Caudate nucleus (tissue), 63 donors: ENCODE measurements at places on chromosomes 7 and 10.

DNA sequence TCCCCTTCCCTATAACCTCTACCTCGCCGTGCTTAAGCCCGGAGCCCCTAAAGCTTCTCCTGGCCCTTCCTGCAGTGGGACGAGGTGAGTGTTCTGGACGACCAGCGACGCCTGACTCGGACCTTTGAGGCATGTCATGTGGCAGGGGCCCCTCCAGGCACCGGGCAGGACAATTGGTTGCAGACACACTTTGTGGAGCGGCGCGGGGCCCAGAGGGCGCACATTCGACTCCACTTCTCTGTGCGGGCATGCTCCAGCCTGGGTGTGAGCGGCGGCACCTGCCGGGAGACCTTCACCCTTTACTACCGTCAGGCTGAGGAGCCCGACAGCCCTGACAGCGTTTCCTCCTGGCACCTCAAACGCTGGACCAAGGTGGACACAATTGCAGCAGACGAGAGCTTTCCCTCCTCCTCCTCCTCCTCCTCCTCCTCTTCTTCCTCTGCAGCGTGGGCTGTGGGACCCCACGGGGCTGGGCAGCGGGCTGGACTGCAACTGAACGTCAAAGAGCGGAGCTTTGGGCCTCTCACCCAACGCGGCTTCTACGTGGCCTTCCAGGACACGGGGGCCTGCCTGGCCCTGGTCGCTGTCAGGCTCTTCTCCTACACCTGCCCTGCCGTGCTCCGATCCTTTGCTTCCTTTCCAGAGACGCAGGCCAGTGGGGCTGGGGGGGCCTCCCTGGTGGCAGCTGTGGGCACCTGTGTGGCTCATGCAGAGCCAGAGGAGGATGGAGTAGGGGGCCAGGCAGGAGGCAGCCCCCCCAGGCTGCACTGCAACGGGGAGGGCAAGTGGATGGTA is 9.2 kb downstream of the EPHB6 start:
- no peak for DNase-seq

DNA sequence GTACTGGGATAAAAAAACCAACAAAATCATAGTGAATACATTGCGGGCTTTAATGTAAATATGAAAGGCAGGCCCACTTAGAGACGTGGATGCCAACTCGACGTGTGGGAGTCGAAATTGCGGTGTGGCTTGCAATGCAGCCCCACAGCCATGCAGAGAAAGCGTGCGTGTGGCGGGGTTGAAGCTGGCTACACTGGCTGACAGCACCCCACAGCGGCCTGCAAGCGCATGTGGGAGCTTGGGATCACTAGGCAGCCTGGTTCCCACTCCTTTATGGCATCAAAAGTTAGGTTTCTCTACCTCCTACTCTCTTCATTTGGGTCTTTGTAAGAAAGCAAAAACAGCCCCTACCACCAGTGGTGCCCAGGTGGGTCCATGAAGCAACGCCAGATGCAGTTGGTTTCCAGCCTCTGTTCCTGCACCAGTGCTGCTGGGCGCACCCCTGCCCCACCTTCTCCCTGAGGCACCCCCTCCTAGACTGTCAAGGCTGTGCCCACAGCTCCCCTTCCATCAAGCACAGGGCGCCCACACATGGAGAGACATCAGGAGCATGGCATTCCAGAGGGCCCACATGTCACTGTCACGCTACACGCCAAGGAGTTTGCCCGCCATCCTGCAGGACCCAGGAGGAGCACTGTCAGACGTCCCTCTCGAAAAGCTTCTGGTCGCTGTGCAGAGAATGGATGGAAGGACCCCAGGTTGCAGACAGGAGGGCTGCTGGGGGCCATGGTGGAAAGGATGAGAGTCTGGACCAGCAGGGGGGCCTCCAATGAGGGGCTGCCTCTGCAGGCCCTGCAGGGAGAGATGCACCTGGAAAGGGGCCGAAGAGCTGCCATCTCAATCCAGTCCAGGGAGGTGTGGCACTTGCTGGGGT is 142.9 kb downstream of the PAXIP1 start:
- DNase-seq: peak; percentile 43

DNA sequence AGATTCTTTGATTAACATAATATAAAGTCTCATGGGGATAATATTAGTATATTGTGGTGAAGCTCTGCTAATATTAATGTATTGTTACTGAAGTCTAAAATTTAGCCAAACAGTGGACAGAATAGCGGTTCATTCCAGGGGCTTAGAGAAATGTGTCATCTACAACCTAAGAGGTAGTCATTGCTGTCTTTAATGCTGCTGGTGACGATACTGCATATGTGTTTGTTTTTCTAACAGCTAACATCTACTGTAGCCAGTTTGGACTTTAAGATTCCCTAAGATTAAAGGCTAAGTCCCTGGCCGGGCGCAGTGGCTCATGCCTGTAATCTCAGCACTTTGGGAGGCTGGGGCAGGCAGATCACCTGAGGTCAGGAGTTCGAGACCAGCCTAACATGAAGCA is 102.0 kb upstream of the SAMD8 start:
- no peak for DNase-seq

DNA sequence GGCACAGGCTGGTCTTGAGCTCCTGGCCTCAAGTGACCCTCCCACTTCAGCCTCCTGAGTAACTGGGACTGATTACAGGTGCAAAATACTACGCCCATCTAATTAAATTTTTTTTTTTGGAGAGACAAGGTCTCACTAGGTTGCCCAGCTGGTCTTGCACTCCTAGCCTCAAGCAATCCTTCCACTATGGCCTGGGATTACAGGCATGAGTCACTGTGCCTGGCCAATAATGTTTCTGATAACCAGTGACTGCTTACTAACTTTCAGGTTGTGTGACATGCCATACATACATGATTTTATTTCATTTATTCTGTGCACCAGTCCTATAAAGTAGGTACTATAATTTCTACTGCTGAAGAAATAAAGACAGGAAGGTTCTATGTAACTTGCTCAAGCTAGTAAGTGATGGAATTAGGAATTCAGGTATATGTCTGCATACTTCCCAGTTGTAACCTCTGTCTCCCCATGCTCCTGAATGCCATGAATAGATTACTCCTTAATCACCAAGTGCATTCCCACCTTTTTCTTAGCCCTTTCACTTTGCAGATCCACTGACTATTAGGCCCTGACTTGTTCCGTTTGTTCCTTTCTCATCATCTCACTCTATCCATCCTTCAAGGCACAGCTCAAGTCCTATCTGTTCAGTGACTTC is 28.1 kb downstream of the MCU start:
- DNase-seq: no peak

DNA sequence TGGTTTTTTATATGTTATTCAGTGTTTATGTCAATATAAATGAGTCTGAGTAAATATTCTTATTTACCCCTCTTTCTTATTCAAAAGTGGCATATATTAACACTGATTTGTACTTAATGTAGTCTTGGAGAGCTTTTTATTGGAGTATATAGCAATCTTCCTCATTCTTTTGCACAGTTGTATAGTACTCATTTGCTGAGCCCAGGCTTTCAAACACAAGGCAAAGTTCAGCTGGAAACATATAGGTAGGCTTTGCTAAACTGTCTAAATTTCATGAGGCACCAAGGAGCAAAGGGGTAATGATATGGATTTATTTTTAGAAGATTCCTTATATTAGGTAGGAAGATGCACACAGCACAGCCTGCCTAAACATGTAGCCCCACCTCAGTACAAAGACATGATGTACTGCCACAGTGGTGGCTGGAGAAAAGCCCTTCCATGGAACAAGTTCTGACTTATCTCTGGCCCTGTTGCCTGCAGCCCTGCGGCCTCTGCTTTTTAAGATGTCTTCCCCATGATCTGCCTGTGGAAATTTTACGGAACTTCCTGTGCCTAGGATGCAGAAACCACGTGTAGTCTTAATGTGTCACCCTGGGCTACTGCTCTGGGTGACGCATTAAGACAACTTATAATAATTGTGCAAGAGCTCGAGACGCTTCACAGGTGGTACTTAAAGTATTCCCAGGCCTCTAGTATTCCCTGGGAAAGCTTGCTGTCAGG is 9.6 kb upstream of the PDCD4 start:
- DNase-seq: no peak

GRCh38 chr10:34126371-34127151 is 688.5 kb downstream of the PARD3 start:
- DNase-seq: no peak

DNA sequence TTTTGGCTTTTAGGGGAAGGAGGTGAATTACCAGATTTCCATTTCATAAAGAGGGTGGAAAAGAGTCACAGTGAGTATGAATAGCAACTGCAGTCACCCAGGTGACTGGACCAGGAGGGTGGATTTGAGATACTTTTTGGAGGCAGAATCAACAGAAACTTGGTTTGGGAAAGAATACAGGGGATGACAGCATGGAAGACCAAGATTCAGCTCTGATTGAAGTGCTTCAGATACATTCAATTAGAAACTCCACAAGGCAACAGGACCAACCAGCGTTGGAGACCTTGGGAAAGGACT is 83.0 kb downstream of the SGMS1 start:
- no peak for DNase-seq

GRCh38 chr7:89238156-89238555 is 442.6 kb upstream of the TEX47 start:
- no peak for DNase-seq

DNA sequence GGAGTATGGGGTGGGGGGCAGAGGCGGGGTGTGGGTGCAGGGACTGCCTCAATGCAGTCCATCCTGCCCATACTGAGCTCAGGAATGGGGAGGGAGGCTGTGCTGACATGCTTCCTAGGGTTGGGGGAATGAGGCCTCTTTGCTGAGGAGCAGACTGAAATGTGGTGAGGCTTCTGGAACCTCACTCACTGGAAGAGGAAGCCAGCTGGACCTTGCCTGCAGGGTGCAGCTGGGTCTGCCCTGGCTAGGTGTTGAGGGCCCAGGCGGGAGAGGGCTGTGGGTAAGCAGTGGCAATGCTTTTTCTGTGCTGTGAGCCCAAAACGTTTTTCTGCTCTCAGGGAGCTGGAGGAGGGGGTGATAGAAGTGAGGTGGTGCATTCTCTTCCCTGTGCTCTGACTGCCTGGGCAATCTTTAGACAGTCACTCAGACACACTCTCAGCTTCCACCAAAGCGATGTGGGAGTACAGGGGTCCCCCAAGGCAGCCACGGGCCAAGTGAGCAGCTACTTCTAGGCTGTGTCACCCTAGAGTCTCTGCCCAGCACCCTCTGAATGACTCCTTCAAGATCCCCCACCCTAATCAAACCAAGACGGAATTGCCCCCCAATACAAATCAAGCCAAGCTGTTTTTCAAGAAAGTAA is 41.1 kb upstream of the BMPR1A start:
- DNase-seq: no peak

DNA sequence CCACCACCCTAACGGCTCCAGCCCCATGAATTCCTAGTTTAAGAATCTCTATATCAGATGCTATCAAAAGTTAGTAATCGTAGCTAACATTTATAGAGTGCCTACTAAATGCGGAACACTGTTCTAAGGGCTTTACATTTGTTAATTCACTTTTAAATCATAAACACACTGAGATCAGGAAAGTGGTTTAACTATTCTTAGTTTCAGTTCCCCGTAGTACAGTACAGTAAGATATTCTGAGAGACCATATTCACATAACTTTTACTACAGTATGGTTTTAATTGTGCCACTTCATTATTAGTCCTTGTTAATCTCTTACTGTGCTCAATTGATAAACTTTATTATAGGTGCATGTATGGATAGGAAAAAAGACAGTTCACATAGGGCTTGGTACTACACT is 22.5 kb downstream of the SYPL1 start:
- no peak for DNase-seq

DNA sequence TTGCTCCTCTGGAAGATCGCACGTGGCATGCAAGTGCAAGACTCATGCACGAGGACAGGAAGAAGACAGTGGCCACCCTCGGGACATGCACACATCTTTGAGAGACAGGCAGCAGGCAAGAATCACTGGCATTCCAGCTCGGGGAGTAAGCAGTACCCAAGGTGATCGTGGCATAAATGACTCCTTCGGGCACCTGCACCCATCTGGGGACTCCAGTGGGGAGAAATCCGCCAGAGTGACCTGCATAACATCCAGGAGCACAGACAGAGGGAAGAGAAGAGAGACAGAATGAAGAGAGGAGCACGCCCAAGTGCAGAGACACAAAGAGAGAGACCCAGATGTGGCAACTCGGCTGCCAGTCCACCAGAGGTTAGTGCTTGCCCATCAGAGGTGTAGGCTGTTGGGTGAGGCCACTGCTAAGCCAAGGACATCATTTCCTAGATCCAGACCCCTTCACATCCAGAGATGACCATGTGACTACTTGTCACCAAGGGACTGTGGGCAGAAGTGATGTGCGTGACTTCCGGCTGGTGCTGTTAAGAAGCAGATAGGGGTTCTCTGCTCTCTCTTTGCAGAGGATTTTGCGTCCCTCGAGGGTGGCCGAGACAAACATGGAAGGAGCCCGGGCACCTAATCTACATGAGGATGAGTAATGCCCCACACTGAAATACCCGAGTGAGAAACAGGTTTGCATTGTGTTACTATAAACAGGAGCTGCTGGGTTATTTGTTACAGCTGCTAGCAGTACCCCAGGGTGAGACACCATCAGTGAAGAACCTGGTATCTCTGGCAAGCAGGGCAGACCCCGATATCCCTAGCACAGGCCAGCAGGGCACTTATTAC is 80.6 kb downstream of the VWA2 start:
- no peak for DNase-seq

DNA sequence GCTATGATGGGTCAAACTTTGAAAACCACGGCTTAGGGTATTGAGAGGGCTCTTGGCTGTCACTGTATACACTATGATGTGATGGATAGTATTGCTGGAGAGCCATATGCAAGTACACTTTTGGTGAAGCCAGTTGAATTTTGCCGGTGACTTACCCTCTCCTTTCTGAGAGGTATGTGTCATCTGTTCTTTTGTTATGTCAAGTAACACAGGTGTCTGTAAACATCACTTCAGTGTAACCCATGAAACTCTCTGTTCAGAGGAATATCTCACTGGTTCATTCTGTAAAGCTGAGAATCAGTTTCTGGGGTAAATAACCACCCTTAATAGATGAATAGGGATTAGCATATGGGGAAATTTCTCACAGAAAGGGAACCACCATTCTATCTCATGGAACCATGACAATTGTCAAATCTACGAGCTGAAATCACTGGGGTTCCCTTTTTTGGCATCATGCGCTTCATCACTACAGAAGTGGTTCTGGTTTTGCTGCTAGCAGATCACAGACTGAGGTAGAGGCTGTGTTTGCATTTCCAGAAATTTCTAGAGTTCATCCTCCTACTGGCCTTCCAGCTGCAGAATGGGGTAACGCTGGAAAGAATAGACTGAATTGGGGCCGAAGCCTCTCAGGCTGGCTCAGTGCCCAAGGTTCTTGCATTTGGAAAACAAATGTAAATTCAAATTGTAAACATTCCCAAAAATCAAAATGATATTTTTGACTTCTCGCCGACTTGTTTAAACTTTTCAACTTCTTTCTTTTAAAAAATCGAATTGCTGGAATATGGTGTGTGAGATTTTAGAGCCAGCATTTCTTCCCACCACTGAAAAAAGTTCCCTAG is 83.3 kb upstream of the CREB5 start:
- no peak for DNase-seq

GRCh38 chr10:85623342-85623741 is 743.3 kb downstream of the GRID1 start:
- no peak for DNase-seq

- no peak for DNase-seq
Measured at GRCh38 chr7:2812831-2813230, 31.3 kb downstream of the GNA12 start.
